Midbrain (tissue), 1 donor: ENCODE measurements at places on chromosomes 11 and 22.

GRCh38 chr11:126232683-126233082 is 21.1 kb downstream of the FAM118B start:
- no peak for DNase-seq

DNA sequence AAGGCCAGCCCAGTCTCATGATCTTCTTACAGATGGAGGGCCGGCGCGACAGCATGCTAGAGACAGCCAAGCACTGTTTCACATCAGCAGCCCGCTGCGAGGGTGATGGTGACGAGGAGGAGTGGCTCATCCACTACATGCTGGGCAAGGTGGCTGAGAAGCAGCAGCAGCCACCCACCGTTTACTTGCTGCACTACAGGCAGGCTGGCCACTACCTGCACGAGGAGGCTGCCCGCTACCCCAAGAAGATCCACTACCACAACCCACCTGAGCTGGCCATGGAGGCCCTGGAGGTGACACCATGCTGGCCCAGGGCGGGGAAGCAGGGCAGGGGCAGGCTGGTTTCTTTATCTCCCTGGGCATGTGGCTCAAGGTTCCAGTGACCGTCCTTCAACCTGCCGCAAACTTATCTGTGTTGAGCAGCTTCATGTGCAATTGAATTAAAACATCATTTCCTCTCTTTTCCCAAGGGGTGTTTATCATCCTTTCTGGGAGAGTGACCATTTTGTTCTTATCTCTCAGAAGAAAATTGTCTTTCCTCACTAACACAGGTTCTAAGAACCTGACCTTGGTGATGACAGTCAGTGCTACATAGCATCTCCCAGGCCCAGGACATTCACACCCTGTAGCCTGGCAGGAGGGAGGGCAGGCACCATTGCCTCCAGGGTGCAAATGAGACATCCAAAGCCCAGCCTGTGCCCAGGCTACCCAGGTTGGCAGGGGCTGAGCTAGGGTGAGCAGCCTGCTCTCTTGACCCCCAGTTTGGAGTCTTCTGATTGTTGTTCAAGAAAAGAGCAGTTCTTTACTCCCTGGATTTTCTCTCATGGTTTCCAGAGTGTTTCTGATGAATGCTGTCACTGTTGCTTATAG is 80.7 kb downstream of the CABIN1 start:
- no peak for DNase-seq

- no peak for DNase-seq
Observed at GRCh38 chr11:16911658-16912057, 102.6 kb downstream of the PLEKHA7 start.

DNA sequence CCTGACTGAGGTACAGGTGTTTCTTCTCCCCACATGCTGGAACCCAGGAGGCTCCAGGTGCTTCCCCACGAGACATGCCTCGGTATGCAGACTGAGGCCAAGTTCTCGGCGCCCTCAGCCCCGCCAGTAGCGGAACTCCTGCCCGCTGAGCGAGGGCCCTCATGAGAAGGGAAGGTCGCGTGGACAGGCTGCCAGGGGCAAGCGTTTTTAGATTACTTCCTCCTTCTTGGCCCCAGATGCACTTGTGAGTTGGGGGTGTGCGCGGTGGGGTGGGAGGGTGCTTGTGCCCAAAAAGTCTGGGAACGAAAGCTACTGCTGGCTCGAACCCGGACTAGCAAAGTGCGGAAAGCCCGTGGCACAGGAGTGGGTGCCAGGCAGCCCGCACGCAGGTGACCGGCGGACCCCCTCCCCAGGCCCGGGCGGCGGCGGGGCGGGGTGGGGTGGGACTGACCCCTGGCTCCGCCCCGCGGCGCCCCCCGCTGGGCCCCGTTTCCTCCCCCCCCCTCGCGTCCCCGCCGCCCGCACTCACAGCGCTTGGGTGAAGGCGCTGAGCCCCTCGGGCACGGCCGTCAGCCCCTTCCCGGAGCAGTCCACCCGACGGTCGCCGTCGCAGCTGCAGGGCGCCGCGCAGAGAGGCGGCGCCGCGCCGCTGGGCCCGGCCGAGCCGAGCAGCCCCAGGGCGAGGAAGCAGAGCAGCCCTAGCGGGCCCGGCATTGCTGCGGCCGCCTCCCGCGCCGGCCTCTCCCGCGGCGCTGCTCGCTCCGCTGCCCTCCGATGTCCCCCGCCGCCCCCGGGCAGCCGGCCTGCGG is 797 bp downstream of the LGR4 start:
- peak; percentile 53 for DNase-seq

DNA sequence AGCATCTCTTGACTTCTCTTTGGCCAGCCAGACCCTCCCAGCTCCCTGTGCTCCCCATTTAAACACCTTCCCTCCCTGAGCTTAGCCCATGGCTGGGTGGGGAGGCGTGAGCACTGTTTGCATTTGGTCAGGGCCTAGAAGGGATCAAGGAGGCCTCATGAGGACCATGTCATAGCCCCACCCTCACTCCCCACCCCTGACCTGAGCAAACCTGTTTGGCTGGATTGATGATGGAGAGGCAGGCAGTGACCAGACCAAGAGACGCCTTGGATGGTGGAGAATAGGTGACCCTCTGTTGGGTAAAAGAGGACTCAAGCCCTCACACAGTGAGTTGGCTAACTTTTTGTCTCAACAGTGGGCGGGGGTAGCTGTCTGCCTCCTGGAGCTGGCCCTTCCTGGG is 49.9 kb downstream of the ST3GAL4 start:
- no peak for DNase-seq

GRCh38 chr22:42699281-42699975 is 21.2 kb downstream of the A4GALT start:
- DNase-seq: no peak

DNA sequence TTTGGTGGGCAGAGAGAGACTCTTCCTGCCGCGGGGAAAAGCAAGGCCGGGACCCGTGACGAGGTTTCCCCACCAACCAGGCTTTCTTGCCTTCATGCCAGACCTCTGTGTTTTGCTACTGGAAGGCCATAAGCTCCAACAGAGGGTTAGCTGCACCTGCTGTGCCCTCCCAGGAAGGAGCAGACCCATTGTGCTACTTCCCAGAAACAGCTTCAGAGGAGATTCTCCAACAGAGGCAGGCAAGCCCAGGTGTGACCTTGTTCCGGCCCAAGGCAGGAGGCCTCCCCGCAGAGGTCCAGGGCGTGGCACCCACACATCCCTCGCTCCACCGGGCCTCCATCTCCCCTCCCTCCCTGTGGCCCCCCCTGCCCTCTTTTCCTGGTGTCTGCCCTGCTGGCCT is 57.8 kb downstream of the ELFN2 start:
- DNase-seq: no peak

DNA sequence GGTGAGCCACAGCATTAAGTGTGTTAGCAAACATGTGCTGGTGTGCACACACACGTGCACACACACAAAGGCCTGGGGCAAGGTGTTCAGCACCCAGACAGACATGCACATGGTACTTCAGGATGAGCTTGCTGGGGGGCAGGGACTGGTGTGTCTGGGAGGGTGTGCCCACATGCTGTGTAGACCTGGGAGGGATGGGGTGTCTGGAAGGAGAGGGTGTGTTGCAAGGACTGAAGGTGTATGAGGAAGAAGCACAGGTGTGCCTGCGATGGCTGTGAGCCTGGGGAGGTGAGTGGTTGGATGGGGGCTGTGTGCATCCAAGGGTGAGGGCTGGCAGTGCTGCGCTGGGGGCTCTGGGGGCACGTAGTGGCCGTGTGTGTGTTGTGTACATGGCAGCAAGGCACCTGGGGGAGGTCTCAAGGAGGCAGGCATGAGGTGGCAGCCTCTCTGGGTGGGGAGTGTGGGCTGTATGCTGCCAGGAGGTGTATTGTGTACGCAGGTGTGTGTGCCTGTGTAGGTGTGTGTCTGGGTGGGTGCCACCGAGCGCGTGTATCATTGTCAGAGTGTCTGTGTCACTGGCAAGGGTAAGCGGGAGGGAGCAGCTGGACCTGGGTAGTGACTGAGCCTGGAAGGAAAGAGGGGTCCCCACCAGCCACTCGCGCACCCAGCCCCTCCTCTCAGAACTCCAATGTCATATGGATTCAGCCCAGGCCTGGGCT is 2.2 kb downstream of the NRXN2 start:
- no peak for DNase-seq

DNA sequence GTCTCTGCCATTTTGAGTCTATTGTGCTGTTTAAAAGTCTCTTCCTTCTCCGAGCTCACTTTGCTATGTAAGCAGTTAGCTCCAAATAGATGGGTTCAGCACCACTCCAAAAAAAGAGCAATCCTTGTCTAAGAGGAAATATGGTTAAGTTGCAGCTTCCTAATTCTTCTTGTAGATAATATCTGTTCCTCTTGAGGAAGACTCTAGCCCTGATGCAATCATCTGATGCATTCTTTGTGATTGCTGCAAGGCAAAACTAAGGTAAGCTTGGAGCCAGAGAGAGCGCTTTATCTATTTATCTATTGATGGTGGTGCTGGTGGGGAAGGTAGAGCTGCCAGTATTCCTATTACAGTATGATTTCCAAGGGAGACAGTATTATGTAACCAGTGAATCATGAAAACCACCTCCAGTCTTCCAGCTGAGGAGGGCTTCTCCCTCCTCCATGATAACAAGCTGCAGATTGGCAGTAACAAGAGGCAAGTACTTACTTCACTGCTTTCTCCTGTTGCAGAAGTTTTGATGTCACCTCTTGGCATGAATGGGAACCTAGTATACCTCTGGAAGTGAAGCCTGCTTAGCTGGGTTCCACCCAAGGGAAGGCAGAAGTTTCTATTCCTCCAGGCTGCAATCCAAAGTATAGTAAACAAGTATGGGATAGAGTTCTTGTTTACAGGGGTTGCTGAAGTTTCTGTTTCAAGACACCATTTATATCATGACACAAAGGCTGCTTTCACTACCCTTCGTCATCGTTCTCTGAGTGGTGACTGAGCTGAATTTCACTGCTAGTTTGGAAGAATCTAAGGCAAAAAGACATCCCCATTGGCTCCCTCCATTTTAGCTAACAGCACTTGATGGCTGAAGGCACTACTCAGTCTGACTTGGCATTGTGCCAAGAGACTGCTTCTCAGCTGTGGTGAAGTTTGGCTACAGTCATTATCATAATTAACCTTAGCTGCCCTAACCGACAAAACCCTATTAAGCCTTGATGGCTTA is 49.7 kb downstream of the FDX1 start:
- peak; percentile 56 for DNase-seq

GRCh38 chr22:46815896-46816731 is 53.7 kb downstream of the TBC1D22A start:
- DNase-seq: peak; percentile 11

GRCh38 chr11:34050581-34051348 is 766 bp upstream of the CAPRIN1 start:
- peak; percentile 76 for DNase-seq

DNA sequence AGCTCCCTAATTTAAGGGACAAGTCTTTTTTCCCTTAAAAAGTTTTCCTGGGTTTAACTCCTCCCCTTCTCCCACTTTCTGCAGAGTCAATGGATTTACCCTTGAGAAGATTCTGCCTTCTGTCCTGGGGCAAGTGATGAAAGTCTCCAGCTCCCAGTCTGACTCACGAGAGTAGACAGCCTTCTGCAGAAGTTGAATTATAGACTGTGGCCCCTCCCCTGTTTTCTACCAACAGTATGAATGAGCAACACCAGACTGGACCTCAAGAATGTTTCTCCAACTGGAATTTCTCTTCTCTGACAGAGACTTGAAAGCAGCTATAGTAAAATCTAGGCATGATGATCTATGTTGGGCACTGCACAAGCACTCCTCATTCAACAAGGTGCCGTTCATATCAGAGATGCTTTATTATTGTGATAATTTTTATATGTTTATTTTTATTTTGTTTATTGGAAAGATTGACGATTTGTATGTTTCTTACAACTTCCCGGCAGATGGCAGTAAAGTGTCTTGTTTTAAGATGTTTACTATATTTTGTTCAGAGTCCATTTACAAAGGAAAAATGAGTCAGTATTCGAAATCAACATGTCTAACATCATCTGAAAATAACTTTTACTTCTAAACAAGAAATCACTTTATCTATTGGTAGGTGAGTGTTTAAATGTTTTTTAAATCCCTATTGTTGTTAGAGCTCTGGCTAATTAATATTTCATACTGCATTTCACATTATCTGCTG is 56.6 kb downstream of the LMO2 start:
- DNase-seq: peak; percentile 61

DNA sequence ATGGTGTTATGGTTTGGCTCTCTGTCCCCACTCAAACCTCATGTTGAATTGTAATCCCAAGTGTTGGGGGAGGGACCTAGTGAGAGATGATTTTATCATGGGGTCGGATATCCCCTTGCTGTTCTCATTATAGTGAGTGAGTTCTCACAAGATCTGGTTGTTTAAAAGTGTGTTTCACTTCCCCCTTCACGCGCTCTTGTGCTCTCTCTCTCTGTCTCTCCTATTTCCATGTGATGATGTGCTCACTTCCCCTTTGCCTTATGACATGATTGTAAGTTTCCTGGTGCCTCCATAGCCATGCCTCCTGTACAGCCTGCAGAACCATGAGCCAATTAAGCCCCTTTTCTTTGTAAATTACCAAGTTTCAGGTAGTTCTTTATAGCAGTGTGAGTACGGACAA is 765.1 kb downstream of the KCNA4 start:
- no peak for DNase-seq

DNA sequence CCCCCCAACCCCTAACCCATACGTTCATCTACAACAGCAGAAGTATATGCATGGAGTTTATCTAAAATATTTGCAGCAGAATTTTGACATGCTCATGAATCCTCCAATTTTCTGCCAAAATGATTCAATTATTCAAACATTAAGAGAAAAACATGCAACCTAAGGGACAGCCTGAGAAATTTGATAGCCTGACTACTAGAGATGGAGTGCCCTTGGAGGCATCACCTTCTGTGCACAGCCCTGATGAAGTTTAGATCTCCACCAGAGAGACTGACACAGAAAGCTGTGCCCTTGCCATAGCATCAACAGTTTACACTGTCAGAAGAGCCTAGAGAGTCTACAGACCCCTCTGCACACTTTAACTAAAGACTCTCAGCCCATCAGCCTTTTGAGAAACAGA is 217.7 kb downstream of the LUZP2 start:
- DNase-seq: no peak

GRCh38 chr22:33227791-33228190 is 169.6 kb upstream of the SYN3 start:
- no peak for DNase-seq

DNA sequence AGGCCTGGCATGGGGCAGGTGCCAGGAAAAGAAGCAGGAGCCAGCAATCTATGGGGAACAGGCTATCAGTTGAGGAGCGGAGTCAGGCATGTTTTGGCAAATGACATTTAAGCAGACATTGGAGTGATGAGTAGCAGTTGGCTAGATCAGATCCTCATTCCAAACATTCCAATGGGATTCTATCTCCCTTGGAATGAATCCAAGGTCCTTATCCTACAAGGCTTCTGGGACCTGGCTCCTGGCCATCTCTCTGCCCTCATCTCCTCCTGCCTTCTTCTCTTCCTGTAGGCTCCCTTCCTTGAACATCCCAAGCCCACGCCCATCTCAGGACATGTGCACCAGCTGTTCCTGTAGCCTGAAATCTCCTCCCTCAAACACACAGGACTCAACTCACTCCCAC is 1074.5 kb downstream of the TBC1D22A start:
- DNase-seq: no peak

DNA sequence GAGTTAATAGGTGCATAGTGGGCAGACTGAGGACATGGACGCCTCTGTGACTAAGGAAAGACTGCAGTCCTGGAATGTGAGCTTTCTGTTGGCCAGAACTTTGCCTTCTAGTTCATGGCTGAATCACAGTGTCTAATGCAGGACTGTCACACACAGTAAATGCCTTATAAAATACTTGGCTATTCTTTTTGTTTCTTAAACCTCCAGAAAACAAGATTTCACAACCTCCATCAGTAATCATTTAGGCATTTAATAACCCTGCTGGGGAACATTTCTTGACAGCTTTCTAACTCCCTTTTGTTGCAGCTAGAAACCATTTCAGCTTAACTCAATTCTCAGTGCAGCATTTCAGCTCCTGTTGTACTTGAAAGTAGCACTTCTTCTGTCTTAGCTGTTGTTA is 335.8 kb upstream of the DDI1 start:
- DNase-seq: no peak
